Fibroblast of gingiva (primary cell): ENCODE measurements at places on chromosomes 2 and 18.

DNA sequence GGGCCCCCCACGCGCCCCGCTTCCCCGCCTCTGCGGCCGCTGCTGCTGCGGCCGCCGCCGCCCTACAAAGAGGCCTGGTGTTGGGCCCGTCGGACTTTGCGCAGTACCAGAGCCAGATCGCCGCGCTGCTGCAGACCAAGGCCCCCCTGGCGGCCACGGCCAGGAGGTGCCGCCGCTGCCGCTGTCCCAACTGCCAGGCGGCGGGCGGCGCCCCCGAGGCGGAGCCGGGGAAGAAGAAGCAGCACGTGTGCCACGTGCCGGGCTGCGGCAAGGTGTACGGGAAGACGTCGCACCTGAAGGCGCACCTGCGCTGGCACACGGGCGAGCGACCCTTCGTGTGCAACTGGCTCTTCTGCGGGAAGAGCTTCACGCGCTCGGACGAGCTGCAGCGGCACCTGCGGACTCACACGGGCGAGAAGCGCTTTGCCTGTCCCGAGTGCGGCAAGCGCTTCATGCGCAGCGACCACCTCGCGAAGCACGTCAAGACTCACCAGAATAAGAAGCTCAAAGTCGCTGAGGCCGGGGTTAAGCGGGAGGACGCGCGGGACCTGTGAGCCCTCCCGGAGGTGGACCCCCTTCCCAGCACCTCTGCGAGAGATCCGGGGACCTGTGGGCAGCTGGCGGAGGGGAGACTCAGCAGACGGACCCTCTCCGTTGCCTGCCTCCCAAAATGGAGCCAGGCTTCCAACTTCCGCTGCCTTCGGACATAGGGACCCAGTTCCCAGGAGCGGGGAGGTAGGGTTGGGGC is 1.9 kb downstream of the SP5 start:
- DNase-seq: peak; percentile 31

DNA sequence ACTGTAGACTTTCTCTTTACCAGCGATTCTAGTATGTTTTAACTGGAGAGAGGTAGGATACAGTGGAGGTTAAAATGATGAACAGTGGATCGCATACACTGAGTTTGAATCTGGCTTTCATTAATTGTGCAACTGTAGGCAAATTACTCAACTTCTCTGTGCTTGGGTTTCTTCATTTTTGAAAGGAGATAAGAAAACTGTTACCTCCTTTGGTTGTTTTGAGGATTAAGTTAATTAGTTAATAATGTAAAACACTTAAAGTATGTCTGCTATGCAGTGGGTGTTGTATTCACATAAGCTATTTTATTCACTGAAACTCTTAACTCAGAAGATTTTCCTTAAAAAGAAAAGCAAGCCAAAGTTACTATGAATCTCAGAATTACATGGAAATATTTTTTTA is 111.8 kb upstream of the CYP20A1 start:
- peak; percentile 5 for DNase-seq

GRCh38 chr2:106117882-106118684 is 76.0 kb downstream of the UXS1 start:
- DNase-seq: no peak

- peak; percentile 39 for DNase-seq
Measured at GRCh38 chr2:203301667-203302066, 26.5 kb upstream of the ABI2 start.

GRCh38 chr2:176178038-176178756 is 10.3 kb upstream of the HOXD1 start:
- DNase-seq: no peak

- no peak for DNase-seq
Measured at GRCh38 chr2:241295326-241296095, 20.0 kb downstream of the HDLBP start.

GRCh38 chr2:98512699-98513098 is 68.0 kb downstream of the INPP4A start:
- DNase-seq: no peak

DNA sequence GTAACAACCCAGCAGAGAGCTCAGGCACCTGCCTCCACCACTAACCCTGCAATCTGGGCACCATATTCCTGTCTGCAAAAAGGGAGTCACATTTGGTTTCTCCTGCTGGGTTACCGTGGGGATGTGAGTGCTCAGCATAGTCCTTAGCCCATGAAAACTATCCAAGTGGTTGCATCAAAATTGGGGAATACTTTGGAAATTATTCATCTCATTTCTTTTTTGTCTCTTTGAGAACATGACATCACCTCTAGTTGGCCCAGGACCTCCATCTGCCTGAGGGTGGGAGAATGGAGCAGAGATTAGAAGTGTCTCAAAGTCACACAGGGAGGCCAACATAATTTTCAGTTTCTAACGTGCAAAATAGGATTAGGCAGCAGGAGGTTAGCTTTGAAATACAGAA is 19.3 kb upstream of the SPP2 start:
- peak; percentile 40 for DNase-seq

DNA sequence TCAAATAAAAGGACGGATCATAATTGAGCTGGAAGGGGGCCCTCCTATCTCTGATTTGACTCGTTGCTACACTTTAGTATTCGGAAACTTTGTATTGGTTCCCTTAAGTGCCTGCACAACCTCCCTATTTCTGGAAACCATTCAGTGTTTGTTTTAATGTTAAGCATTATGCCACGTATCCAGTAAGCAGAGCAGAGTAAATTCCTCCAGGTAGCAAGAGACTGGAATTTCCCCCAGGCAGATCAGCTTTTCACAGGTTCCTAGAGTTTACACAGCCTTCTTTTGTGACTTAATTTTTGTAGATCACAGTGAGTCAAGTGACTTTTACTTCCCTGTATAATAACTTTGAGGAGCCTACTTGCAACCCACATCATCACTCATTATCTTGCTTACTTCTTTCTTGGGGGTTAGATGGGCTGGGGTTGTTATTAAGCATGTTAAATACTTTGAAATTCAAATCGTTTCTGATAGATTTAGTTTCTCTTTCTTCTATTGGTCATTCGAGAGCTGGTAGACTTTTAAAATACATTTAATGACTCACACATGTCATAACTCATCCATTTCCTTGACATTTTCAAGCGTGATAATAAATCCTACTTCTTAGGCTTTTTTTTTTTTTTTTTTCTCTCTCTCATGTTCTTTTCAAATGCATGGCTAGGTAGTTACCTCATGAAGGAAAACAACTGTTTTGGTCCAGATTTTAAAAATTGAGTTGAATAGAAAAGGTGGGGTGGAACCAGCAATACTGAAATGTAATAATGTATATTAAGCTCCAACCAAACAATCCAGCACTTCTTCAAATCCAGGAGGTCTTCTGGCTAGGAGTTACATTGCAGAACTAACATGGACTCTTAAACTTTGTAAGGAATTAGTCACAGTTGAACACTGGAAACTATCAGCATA is 219.3 kb downstream of the NEDD4L start:
- DNase-seq: no peak

DNA sequence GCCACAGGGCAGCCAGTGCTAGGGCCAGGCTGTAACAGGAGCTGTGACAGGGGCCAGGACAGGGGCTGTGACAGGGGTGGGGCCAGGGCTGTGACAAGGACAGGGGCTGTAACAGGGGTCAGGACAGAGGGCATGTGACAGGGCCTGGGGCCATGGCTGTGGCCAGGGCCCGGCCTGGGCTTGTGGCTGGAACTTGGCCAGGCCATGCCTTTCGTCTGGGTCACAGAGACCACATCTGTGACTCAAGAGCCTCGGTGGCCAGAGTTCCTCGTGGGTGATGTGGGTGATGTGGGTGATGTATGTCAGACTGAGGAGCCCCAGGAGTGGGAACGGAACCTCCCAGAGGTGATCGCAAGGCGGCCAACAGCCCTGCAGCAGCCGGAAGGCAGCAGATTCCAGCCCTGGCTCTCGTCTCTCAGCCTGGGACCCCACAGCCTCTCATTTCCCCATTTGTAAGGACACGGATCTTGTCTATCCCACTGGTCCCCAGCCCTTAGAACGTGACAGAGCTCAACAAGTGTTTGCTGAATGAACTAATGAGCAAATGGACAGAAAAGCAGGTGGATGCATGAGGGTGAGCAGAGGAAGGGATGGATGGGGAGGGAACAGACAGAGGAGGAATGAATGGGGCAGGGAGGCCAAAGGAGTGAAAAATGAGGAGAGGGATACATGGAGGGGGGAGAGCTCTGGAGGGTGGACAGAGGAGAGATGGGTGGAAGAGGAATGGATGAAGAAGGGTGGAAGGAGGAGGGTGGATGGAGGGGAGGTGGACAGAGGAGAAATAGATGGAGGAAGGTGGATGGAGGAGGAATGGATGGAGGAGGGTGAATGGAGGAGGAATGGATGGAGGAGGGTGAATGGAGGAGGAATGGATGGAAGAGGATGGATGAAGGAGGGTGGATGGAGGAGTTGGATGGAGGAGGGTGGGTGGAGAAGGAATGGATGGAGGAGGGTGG is 17.3 kb downstream of the ESPNL start:
- no peak for DNase-seq

DNA sequence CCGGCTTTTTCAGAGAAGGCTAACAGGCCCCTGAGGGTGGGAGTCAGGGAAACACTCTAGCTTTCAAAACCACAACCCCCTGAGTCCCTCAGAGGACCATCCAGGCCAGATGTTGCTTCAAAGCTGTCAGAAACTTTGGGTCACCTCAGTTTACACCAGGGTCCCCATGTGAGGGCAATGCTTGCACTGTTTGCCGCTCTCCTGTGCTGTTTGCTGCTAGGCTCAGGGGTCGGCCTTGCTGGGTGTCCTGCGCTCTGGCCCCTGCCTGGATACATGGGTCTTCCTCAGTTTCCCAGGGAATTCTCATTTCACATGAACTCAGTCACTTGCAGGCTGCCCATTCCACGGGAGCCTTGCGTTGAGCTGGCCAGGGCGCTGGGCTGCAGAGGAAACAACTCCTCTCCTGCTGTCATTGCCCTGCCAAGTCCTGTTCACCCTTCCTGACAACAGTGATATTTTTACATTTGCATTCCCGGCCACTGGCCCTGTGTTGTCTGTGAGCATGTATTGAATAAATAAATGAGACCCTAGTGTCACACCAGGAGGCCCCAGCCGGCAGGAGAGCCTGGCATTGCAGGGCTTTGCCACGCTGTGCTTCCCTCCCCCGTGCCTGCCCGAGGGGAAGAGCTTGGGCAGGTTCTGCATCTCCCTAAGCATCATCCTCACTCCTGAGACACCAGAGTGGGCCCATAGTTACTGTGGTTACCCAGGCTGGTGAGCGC is 73.2 kb upstream of the RAB6C start:
- DNase-seq: no peak

GRCh38 chr2:106232638-106233349 is 38.7 kb upstream of the UXS1 start:
- no peak for DNase-seq

GRCh38 chr2:127277028-127277427 is 16.9 kb downstream of the ERCC3 start:
- DNase-seq: no peak

DNA sequence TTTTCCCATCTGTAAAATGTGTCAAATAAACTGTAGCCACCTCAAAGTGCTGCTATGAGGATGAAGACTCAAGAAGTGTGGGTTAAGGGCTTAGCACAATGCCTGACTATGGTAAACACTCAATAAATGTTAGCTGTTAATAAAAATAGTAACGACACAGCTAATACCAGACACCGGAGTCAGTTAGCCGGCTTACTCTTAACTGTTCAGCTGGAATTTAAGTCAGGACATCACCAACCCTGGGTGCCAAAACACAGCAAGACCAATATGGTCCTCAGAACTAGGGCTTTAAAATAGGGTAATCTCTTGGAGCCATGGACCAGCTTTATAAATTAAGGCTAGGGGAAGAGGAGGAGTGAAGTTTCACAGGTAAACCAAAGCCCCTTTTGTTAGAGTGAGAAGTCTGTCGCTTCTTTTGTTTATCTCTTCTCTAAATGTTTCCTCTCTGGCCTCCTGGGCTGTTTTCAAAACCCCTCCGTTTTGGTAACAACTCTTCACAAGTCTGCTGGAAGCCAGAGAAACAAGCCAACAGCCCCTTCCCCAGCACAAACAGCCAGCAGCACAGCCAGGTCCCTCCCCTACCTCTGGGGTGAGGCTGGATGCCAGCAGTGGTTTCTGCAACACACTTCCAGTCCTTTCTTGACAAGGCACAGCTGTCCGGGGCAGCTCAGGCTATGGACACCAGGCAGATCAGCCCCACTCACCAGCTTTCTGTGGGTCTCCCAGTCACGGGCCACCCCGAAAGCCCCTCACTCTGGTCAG is 13.8 kb upstream of the FZD7 start:
- DNase-seq: no peak

- DNase-seq: no peak
Measured at GRCh38 chr18:3061581-3062312, 48.8 kb upstream of the LPIN2 start.

DNA sequence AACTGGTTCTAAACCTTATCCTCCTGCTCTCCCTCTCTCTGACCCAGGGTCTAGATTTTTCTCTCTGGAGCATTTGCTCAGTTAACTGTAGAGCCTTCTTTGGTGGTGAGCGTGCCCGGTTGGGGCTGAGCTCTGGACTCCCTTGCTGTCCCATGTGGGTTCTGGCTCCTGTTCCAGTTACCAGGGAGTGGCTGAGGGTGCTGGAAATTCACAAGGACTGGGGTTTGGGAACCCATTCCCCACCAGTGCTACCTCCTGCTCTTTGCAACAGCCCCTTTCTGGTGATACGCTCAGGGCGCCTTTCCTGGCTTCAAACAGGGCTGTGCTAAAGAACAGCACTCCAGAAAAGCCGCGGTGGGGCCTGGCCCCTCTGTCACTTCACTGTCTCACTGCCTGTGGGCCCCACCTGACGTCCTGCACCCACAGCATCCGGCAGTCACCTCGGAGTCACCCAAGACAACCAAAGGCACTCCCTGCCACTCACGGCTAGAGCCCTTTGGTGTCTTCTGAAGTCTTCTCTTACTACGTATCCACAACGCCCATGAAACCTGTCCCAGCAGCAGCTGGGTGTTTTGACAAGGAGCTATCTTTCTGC is 41.3 kb downstream of the CAPN13 start:
- no peak for DNase-seq

DNA sequence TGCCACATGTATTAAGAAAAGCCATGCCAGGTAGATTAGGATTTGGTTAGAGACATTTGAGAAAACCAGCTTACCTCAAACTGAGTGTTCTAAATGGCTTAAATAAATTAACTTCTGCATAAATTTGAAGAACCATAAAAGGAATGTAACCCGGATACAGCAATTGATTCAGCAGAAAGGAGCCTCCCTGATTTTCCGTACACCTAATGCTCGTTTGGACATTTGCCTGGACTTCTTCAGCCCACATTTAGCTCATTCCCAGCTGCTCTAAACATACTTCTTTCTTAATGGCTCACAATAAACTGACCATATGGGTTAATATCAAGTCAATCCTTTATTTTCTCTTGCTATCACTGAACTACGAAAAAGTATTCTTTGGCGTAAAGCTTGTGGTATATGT is 392.4 kb downstream of the ZNF516 start:
- no peak for DNase-seq

DNA sequence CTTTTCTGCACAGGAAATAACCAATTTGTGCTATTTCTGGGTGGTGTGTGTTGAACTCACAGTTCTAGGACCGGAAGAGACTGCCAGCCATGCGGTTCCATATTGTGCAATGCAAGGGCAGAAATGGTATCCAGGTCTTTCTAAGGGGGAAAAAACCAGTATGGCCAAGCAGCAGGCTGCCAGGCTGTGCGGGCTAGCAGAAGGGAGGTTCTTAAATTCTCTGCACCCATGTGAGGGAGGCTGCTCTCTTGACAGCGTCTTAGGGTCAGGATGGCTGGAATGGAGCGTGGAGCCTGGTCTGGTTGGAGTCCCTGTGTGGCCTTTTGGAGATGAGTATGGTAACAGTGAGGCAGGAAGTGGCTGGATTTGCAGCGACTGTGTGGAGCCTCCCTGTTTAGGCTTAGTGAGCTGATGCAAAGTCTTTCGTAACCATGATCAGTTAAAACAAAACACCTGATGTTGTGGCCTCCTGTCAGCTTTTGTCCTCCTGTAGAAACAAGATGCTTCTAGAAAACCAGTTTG is 52.6 kb downstream of the NCK2 start:
- DNase-seq: peak; percentile 47

- DNase-seq: no peak
Measured at GRCh38 chr2:15260835-15261234, 300.3 kb downstream of the NBAS start.
